ENCODE measurements at places on chromosomes 11 and 22. TPM values are rescaled to one million over a fixed set of nuclear protein-coding genes. Genes with fewer than 3 reads are reported as not detected.

The PCNX3 gene
- 44.4 TPM for total RNA-seq

The MMP8 gene
- total RNA-seq, result 0.16 TPM

The MMP3 gene
- 0.44 TPM for total RNA-seq

The FAT3 gene
- 2.6 TPM for total RNA-seq

The NCR3LG1 gene
- total RNA-seq, result 4.5 TPM

The TRIM51 gene
- not detected for total RNA-seq

The KCNJ1 gene
- total RNA-seq, result 175 TPM

The KRTAP5-2 gene
- not detected for total RNA-seq
